B cell (primary cell): ENCODE measurements at places on chromosomes 7 and 10.
A peak's percentile ranks its signal among the peaks of the same experiment; 100 is the strongest.

DNA sequence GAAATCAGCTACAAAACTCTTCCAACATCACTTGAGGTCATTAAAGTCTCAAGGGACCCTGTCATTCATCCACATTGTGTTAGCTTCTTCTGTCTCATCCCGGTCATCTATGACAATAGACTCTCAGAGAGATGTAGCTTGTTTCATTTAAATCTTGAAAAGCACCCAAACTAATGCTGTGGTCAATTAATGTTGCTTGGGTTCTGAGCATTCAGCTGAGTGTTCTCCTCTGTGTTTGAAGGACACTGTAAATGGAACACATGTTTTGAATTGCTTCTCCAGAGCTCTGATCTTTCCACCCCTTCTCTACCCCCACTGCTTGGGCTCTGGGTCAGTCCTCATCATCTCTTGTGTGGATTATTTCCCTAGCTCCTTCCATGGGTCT is 19.6 kb upstream of the ADD3 start:
- H3K4me3 ChIP-seq, result no peak overlapping the region
- no peak overlapping the region for H3K27ac ChIP-seq
- no peaks in the 10 kb centered on the region for H3K4me1 ChIP-seq
- no peaks in the 10 kb centered on the region for H3K36me3 ChIP-seq

GRCh38 chr10:59099481-59099880 is 77.0 kb upstream of the PHYHIPL start:
- no peak overlapping the region for H3K27ac ChIP-seq
- no peak for DNase-seq
- H3K4me1 ChIP-seq, result no peaks in the 10 kb centered on the region
- H3K27me3 ChIP-seq, result no peaks in the 10 kb centered on the region

DNA sequence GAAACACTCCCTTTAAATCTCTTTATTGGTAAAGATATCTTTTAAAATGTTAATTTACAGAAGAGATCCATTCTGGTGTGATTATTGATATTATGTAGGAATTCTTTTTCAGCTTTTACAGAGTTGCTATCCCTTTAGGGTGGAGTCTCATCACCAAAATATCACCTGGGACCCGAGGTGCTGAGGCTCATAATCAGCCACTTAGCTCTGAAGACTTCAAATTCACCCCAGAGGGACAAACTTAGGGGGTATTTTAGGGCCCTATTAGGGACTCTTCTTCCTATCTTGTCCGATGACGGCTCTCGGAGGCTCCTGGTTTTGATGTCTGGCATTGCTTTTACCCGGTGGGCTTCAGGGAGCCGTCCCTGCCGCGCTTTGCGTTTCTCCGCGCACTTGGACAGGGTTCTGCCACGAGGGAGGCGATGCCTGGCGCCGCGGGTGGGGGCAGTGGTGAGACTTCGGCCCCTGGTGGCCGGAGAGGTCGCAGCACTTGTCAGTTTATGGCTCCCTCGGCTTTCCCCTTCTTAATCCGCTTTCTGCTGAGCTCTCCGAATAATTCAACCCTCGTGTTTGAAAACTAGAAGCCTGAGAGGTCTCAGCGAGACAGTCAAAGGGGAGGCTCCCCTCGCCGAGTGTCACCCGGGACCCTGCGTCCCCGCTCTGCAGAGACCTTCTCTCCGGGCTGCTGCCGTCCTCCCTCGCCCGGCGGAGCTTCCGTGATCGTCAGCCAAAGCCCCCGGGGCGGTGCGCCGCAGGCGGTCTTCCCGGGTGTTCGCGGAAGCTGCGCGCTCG is 27.8 kb downstream of the RBM20 start:
- H3K27me3 ChIP-seq, result no peaks in the 10 kb centered on the region
- peak overlapping the region; percentile 76 for H3K27ac ChIP-seq
- no peaks in the 10 kb centered on the region for H3K36me3 ChIP-seq
- peaks cover 3% of the 10 kb centered on the region for H3K4me1 ChIP-seq

GRCh38 chr7:50729962-50730361 is 52.7 kb downstream of the GRB10 start:
- H3K27me3 ChIP-seq, result no peaks in the 10 kb centered on the region
- H3K4me3 ChIP-seq, result no peak overlapping the region
- DNase-seq, result no peak

- no peaks in the 10 kb centered on the region for H3K4me1 ChIP-seq
- no peak overlapping the region for H3K4me3 ChIP-seq
- peaks cover 29% of the 10 kb centered on the region for H3K36me3 ChIP-seq
- H3K27me3 ChIP-seq, result no peaks in the 10 kb centered on the region
- no peak for DNase-seq
Observed at GRCh38 chr10:110903280-110904278, 15.4 kb downstream of the BBIP1 start.

DNA sequence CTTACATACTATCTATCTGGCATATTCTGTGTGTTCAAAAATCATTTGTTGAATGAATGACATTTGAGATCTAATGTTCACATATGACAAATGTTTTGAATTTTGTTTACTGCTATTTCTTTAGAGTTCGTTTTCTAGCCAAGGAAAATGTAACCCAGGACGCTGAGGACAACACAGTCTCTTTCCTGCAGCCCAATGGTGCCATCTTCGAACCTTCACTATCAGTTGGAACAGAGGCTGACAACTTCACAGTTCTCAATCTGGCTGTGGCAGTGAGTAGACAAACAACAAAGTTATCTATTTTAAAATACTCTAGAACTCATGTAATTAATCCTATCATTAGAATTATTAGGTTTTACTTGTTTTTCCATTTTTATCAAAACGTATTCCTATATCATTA is 22.5 kb downstream of the CD36 start:
- H3K27me3 ChIP-seq, result no peaks in the 10 kb centered on the region
- no peak for DNase-seq
- H3K36me3 ChIP-seq, result no peaks in the 10 kb centered on the region

GRCh38 chr7:105691082-105691679 is 109.9 kb upstream of the EFCAB10 start:
- peak overlapping the region; percentile 97 for H3K27ac ChIP-seq
- H3K4me3 ChIP-seq, result peak overlapping the region; percentile 94
- H3K36me3 ChIP-seq, result no peaks in the 10 kb centered on the region
- DNase-seq, result peak; percentile 61
- H3K27me3 ChIP-seq, result no peaks in the 10 kb centered on the region

- no peaks in the 10 kb centered on the region for H3K27me3 ChIP-seq
- no peak overlapping the region for H3K27ac ChIP-seq
- DNase-seq, result no peak
- no peaks in the 10 kb centered on the region for H3K36me3 ChIP-seq
Observed at GRCh38 chr10:121497513-121498470, 100.5 kb downstream of the FGFR2 start.

DNA sequence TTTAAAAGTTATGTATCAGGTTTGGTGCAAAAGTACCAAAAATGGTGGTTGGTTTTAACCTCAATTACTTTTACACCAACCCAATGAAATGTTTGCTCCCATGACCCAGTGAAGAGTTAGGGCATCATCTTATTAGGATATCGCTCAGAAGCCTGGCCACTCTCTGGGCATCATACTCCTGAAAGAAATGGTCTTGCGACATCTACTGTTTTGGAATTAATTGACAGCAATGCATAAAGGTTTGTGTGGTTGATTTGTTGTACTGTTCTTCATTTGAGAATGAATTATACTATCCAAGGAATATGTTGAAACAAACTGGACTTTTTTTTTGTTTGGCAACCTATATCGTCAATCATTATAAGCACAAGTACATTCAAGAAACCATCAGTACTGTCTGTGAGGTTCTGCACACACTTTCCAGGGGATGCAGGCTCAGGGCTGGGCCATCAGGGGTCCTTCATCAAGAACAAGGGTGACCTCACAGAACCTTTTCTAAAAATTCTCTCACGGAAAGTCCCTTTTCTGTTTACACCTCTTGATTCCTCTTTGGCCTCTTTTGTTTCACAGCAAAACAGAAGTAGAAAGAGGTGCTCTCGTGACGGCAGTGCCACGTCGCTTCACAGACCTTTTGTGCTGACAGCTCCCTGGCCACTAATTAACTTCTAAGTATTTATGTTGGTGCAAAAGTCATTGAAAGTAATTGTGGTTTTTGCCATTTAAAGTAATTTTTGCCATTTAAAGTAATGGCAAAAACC is 117.2 kb upstream of the KLF6 start:
- H3K27ac ChIP-seq, result peak overlapping the region; percentile 99
- no peaks in the 10 kb centered on the region for H3K27me3 ChIP-seq
- no peaks in the 10 kb centered on the region for H3K36me3 ChIP-seq

DNA sequence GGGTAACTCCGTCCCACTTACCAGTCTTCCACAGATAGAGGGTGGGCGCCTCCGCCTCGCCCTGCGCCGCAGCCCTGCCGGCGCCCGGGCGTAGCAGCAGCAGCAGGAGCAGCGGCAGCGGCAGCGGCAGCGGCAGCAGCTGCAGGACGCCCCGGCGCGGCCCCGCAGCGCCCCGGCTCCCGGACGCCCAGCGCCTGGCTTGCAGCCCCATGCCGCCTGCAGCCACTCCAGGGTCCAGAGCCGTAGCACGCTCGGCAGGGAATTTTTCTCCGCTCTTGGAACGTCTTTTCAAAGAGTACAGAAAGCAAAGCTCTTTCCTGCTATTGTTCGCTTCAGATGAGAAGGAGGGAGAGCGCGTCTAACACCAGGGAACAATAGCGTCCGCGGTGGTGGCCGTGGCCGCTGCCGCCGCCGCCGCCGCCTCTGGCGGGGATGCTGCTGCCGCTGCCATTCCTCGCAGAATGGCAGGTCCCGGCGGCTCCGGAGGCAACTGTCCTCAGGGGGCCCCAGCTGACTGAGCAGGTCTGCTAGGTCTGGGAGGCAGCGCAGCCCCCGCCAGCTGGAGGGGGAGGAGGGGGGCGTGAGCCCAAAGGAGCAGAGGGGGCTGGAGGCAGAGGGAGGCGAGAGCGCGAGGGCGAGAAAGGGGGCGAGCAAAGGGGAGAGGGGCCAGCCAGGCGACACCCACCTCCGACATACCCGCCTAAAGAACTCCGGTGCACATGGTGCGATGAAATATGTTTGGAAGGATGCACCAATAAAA is at the start of gene THSD7A:
Gene THSD7A, minus strand, starts transcription at position 463 of the 760 bp plus-strand sequence. Its CDS starts 252 bp downstream, at position 211.
- no peak within 1 kb of the TSS for H3K27ac ChIP-seq
- H3K4me3 ChIP-seq, result no peak within 1 kb of the TSS
- peaks cover 11% of the 10 kb centered on the region for H3K4me1 ChIP-seq

DNA sequence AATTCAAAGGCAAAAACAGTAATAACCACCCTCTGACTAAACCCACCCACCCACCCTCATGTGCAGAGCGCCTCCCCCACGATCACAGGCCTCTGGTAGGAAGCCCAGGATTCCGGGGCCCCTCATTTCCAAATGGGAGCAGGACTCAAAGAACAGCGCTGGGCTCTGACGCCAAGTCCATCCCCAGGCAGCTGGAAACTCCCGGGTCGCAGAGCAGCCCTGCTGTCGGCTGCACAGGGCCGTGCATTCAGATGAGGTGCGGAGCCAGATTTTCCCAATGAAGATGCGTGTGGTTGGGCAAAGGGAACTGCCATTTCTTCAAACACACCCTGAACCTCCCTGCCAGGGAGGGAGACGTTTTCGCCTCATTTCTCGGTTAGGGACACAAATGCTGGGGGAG is 152.3 kb downstream of the MAD1L1 start:
- peaks cover 18% of the 10 kb centered on the region for H3K36me3 ChIP-seq
- no peaks in the 10 kb centered on the region for H3K27me3 ChIP-seq
- no peak overlapping the region for H3K27ac ChIP-seq
- DNase-seq, result no peak
- H3K4me1 ChIP-seq, result peaks cover 7% of the 10 kb centered on the region

GRCh38 chr7:36469236-36469635 is 79.6 kb downstream of the ANLN start:
- H3K36me3 ChIP-seq, result no peaks in the 10 kb centered on the region
- no peaks in the 10 kb centered on the region for H3K4me1 ChIP-seq
- H3K27me3 ChIP-seq, result no peaks in the 10 kb centered on the region
- no peak for DNase-seq
- no peak overlapping the region for H3K4me3 ChIP-seq

DNA sequence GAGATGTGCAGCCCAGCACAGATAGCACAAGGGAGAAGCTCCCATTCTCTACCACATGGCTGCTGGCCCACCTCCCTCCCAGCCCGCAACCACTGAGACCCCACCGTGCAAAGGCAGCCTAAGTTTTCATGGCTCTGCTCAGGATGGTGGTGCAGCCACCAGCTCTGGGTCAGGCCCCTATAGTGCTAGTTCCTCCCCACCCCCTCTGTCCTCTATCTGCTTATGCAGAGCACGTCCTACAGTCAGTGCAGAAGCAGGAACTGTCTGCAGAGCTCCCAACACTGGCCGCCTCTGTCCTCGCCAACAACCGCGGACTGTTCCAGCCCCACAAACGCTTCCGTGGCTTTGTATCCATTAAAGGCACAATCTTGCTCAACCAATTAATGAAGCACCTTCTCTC is 278.9 kb downstream of the GRID1 start:
- DNase-seq, result no peak
- H3K27me3 ChIP-seq, result no peaks in the 10 kb centered on the region
- H3K4me3 ChIP-seq, result no peak overlapping the region
- no peak overlapping the region for H3K27ac ChIP-seq
- H3K4me1 ChIP-seq, result no peaks in the 10 kb centered on the region

DNA sequence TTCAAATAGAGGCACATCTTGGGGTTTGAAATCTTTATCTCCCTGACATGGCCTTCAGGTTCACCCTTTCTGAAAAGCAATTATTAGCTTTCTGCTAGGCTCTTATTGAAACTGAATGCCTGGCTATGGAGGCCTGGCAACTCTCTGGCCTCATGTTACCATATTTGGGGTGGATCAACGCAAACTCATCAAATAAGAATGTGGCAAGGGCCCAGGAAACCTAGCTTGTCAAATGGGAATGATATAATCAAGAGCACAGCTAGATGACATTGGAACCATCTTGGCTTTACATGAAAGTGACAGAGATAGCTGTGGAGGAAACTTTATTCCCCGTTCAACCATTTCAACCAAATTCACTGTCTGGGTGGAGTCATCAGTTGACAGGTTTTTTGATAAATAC is 202.8 kb upstream of the SMIM30 start:
- no peak overlapping the region for H3K27ac ChIP-seq
- no peak overlapping the region for H3K4me3 ChIP-seq
- H3K27me3 ChIP-seq, result no peaks in the 10 kb centered on the region
- no peaks in the 10 kb centered on the region for H3K36me3 ChIP-seq
- DNase-seq, result no peak

DNA sequence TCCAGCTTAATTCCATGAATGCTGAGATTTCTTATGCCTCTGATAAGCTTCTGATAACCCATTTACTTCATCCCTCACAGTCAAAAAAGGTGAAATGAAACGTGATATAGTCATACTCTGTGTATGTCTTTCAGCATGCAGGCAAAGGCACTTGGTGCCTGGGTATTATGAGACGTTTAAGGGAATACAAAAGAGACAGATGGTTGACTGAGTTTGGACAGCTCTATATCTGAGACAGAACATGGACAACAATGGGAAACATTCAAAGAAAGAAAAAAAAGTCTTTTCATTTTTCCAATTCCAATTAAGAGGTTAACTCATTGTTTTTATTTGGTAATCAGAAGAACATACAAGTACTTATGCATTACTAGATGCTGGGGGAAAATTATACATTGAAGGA is 96.2 kb downstream of the PPP1R17 start:
- H3K36me3 ChIP-seq, result no peaks in the 10 kb centered on the region
- H3K4me3 ChIP-seq, result no peak overlapping the region
- H3K27ac ChIP-seq, result no peak overlapping the region
- no peak for DNase-seq
- H3K4me1 ChIP-seq, result no peaks in the 10 kb centered on the region
- H3K27me3 ChIP-seq, result no peaks in the 10 kb centered on the region

GRCh38 chr7:42991913-42992591 is 59.9 kb downstream of the MRPL32 start:
- no peak for DNase-seq
- H3K4me3 ChIP-seq, result no peak overlapping the region
- no peaks in the 10 kb centered on the region for H3K27me3 ChIP-seq
- H3K27ac ChIP-seq, result no peak overlapping the region
